Right ventricle myocardium inferior (tissue), 1 donor: ENCODE measurements at places on chromosomes 2 and 18.

- DNase-seq, result no peak
Observed at GRCh38 chr2:158079672-158080071, 22.0 kb upstream of the UPP2 start.

DNA sequence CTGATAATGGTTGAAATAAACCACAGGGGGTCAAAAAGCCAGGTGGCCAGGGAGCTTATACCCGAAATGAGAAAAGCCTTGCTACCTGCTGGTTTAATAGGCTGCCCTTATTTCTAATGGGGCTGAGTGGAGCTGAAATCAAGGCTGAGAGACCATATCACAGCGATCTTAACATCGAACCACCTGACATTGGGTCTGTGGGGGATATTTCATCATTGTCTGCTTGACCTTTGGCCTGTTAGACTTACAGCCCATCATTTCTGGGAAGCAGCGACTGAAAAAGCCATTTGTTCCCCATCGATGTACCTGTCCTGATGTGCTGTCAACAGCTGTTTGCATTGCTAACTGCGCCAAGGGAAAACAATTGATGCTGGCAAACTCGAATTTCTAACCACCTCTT, 199.7 kb upstream of the SLC14A2 start:
- DNase-seq, result no peak

DNA sequence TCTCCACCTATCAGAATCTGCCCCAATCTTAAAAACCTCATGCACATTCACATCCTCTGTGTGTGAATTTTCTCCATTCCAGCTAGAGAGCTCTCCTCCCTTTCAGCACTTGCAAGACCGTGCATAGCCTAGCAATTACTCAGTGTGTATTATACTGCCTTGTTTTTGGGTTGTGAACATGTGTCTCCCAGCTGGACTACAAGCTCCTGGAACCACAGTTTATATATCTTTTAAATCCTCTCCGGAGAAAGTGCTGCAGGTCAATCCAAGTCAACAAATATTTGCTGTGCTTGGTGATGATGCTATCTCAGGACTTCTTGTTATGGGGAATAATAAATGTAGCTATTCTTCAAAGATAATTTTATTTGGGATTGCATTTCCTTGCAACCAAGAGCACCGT, 58.2 kb upstream of the MEX3C start:
- no peak for DNase-seq

DNA sequence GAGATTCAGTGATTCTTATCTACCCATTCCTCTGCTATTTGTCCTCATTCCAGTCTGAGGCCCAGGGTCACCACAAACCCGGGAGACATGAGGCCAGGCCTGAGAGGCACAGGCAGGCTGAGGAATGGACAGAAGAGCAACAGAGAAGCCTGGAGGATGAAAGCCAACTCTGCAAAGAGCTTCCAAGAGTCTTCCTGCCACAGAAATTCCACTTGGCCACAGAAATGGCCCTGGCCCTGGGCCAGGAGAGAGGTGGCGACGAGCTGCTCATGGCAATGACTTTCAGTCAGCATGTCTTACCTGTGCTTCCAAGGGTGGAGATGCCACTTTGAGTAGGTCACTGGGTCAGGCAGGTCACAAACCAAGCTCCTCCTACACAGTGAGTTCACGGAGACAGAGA, 155.3 kb upstream of the PKDCC start:
- DNase-seq, result no peak

DNA sequence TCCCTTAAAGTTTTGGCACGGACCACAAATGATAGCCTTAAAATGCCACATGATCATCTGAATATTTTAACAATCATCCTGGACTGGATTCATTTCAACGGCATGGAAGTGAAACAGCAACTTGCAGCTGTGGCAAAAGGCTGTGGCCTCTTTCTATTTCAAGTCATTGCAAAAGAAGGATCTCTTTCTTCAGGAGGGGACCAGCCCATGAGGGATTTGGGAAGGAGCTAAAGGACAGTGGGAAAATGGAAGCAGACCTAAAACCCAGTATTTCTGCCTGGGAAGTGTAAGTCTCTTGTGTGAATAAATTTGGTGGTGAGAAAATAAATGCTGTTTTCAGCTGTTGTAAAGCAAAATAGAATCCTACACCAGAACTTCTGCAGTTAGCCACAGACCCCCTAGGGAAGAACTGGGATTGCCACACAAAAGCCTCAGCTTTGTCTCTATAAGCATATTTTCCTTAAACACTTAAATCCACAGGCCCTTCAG, 107.3 kb upstream of the ZFP36L2 start:
- no peak for DNase-seq

DNA sequence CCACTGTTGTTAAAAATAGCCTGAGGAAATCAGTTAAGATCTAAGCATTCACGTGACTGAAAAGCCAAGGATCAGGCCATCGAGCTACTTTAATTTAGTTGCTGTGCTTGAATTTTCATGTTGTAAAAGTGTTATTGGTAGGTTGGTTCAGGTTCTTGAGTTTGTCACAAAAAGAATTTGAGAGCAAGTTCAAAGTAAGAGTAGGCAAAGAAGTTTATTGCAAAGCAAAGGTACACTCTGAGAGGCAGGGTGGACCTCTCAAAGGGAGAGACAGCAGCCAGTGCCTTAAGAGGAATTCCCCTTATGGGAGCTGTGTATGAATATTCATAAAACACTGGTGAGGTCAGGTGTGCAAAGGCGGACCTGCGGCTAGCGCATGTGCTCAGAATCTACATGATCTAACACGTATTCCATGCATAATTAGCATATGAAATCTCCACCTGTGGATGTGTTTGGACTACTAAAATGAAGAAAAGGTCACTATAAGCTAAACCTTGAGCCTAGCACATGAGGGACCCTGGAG, 236.5 kb downstream of the NDUFA10 start:
- DNase-seq, result no peak

DNA sequence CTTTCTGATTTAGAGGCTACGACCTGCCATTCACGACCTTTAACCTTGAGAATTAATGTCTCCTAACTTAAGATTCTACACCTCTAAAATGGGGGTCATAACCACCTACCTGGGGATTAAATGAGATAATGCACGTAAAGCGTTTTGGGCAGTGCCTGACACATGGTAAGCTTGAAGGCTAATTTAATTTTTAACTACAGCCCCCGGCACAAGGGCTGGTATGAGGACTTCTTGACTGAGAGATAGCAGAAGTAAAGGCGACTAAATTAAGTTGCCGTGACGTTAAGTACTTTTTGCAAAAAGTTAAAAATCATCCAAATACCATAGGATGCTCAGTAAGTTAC, 549 bp downstream of the MRPL35 start:
- no peak for DNase-seq

- no peak for DNase-seq
Observed at GRCh38 chr2:172739661-172740266, 4.1 kb downstream of the RAPGEF4 start.

DNA sequence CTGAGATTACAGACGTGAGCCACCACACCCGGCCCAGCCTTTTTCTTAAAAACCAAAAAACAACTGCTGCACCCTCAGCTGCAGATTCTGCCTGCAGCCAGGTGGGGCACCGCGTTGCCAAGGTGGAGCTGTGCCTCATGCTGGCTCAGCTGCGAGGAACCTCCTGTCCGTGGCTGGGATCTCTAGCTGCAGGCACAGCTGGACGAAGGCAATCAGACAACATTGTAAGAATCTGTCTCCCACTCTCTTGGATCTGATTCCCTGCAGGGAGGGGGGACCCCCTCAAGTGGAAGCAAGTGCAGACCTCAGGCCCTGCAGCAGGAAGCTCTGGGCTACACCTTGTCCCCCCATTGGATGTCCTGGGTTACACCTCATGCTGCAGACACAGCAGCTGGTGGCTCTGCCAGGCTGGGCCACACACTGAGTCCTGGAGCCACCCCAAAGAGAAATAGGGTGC, 24.1 kb downstream of the CIDEA start:
- DNase-seq, result no peak

- peak; percentile 37 for DNase-seq
Observed at GRCh38 chr2:153476816-153477635, 1.5 kb downstream of the RPRM start.

DNA sequence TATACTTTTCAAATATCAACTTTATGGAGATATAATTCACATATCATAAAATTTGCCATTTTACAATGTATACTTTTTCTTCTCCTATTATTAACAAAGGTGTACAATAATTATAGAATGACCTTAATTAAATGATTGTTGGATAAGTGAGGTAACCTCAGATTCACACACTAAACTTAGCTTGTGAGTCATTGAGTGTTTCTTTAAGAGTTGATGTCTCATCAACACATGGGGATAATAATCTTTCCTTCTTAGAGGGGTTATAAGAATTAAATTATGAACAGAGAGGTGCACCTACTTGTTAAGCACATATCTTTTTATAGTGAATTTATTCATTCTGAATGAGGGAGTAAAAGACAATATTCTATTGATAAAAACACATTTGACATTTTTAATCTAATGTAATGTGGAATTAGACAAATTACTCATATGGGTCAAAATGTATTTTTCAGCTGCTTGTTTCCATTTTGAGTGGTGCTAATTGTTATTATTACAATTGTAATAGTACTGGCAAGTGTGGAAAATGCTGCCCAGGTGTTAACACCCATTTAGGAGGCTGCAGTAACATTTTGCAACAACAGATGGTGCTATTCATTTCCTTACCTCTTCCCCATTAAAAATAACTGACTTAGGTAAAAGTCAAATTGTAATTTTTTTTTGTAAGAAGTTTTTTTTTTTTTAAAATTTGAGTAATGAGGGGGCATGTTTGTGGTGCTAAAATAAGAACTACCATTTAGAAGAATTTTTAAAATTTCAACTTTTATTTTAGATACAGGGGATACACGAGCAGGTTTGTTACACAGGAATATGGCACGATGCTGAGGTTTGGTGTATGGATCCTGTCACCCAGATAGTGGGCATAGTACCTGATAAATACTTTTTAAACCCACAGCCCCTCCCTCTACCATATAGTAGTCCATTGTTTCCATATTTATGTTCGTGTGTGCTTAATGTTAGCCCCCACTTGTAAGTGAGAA, 32.1 kb upstream of the DYNAP start:
- no peak for DNase-seq

- DNase-seq, result no peak
Observed at GRCh38 chr2:74708883-74709282, 54.8 kb downstream of the SEMA4F start.

DNA sequence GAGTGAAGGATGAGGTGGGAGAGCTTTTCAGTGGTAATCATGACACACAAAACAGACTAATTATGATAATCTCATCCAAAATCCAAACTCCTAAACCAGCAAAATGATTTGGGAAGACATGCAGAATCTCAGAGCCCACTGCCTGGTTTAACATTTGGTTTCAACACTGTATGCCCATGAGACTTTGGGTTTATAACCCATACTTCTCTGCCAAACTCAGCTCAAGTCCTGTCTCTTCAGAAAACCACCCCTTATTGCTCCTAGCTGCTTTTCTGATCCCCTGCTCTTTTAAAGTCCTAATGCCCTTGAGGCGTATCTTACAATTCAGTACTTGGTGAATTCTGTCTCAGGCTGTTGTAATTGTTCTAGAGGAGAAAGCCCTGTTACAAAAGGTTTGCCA, 593.0 kb upstream of the ID2 start:
- no peak for DNase-seq

- no peak for DNase-seq
Observed at GRCh38 chr2:46865181-46865970, 50.2 kb downstream of the MCFD2 start.

GRCh38 chr2:56376699-56377665, 193.2 kb downstream of the CCDC85A start:
- no peak for DNase-seq

GRCh38 chr2:79630060-79630459, 117.2 kb downstream of the CTNNA2 start:
- DNase-seq, result no peak

DNA sequence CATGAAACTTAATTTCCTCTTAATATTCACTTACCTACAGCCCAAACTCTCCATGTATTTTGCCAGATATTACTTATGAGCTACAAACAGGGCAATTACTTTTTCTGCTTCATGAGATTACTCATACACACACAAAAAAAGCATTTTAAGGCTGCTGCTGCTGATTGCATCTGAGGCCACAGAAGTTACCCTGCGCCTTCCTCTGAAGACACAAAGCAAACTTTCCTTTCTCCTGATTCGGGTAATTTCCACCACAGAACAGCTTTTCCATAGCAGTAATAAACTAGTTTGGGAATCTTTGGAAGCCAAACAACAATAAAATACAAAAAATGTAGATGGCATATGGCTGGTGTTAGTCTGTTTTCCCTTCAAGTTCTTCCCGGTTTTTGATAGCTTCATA, 6.2 kb downstream of the TTC32 start:
- DNase-seq, result no peak

DNA sequence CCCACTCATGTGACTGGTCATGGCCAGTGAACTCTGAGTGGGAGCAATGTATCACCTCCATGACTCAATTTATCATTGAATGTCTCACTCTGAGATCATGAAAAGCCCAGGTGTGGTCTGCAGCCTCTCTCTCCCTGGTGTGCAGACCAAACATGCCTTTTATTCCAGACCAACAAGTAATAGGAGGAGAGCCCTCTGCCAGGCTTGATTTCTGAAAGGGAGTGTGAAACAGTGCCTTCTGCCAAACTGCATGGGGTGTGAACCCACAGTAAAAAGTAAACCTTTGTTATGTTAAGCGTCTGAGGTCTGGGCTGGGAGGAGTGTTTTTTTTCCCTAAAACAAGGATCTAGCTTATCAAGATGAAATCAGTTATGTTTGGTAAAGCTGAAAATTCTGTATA, 601.2 kb downstream of the ADCYAP1 start:
- no peak for DNase-seq

DNA sequence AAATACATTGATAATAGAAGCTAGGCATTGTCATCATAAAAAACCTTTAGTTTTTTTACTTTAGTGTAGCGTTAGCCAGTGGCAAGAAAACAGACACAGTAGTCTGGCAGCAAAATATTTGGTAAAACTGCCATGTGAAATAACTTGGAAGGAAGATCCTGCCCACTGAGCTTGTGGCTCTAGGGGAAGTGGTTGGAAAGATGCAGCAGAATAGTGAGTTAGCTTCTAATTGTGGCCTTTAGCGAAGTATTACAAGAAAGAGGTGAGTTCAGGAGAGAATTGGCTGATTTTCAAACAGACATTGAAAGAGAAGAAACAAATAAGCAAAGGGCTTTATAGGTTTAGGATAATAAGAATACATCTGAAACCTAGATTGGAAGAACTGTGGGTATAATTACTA, 1887.8 kb upstream of the CELF4 start:
- DNase-seq, result no peak

GRCh38 chr18:55588870-55589595, 1.0 kb upstream of the TCF4 start:
- DNase-seq, result no peak

DNA sequence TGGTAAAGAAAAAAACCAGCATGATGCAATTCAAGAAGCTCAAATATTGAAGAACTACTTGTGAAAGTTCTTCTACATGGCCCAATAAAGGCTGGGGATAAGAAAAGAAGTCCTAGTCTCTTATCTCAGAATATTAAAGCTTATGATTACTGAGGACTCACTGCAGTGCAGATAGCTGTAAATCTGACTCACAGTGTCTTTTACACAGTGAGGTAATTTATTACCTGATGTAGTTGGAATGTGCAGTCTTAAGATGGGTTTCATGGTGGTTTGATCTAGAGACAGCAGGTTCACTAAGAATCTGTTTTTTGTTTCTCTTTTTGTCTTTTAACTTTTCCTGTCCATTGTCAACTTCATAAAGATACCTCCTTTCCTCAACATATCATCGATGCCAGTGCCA, 484.0 kb upstream of the MAP2 start:
- DNase-seq, result no peak

GRCh38 chr2:47309472-47309951, 93.4 kb upstream of the MSH2 start:
- no peak for DNase-seq
